Epithelial cell of proximal tubule (primary cell): ENCODE measurements at places on chromosomes 5 and 9. TPM values are rescaled to one million over a fixed set of nuclear protein-coding genes. Genes with fewer than 3 reads are reported as not detected.

LHX3 gene
- not detected in 2 replicates for total RNA-seq

TIMD4 gene
- 0.17 TPM in 1 of 2 replicates, not detected in the other for total RNA-seq

NXNL2 gene
- total RNA-seq = 3.1 and 6.9 TPM in 2 replicates

OCLN gene
- 21.6 and 29.8 TPM in 2 replicates for total RNA-seq

ABCA2 gene
- 3.0 and 7.6 TPM in 2 replicates for total RNA-seq

PAM gene
- 94.5 and 200 TPM in 2 replicates for total RNA-seq

SPATA31C1 gene
- total RNA-seq = 0.14 TPM in 1 of 2 replicates, not detected in the other

PCA3 gene
- total RNA-seq = not detected in 2 replicates

STPG3 gene
- not detected in 2 replicates for total RNA-seq

PCSK1 gene
- total RNA-seq = not detected in 2 replicates

FRMD3 gene
- 1.4 and 2.4 TPM in 2 replicates for total RNA-seq

ASS1 gene
- total RNA-seq = 6.3 and 9.4 TPM in 2 replicates

ITGA2 gene
- 14.1 and 28.1 TPM in 2 replicates for total RNA-seq

SMIM3 gene
- total RNA-seq = 8.8 and 9.5 TPM in 2 replicates
